ENCODE measurements at places on chromosomes 3 and 15. TPM values are rescaled to one million over a fixed set of nuclear protein-coding genes. Genes with fewer than 3 reads are reported as not detected.

SH2D7 gene
- not detected for total RNA-seq

GRAMD1C gene
- total RNA-seq = 12.1 TPM

TGM5 gene
- not detected for total RNA-seq

LRRIQ4 gene
- 0.09 TPM for total RNA-seq

LRRFIP2 gene
- 46.8 TPM for total RNA-seq

PRICKLE2 gene
- 22.0 TPM for total RNA-seq

HOMER2 gene
- total RNA-seq = 1.5 TPM

GOLGA8M gene
- not detected for total RNA-seq
